ENCODE measurements at places on chromosomes 3 and 15.

DNA sequence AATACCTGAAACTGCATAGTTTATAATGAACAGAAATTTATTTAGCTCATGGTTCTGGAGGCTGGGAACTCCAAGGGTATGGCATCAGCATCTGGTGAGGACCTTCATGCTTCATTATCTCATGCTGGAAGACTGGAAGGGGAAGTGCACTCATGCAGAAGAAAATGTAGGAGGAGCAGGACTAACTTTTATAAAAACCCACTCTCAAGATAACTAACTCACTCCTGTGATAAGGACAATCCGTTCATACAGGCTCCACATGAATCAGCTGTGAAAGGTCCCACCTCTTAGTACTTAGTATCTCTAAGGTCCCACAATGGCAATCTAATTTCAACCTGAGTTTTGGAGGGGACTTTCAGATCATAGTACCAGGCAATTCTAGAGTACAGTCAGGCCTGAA, 33.6 kb upstream of the APH1B start:
- peak; percentile 53 for DNase-seq

DNA sequence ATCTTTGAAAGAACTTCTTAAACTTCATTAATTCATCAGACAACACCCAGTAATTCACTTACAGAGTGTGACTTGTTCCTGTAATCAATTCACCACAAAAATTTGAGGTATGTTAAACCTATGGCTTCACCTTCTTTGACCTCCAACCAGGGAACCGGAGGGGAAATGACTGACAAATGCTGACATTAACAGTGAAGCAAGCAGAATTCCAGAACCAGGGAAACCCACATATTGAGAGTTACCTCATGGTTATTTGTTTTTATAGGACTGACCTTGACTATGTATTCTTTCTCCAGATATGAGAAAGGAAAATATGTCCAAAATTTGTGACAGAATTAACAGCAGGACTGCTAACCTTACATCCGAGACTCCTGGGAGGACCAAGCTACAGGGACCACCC, 2.7 kb downstream of the P3H2 start:
- DNase-seq, result no peak

DNA sequence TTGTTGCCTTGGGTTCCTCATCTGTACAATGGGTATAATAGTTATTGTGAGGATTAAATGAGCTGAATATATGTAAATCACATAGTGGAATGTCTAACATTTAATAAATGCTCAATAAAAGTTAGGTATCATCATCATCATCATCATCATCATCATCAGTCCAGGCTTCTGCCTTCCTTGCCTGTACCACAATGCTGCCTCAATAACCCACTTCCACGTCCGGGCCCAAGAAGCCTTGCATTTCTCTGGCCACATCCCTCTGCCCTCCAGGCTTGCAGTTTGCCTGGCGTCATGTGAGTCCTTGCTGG, 137.4 kb downstream of the THSD4 start:
- no peak for DNase-seq

DNA sequence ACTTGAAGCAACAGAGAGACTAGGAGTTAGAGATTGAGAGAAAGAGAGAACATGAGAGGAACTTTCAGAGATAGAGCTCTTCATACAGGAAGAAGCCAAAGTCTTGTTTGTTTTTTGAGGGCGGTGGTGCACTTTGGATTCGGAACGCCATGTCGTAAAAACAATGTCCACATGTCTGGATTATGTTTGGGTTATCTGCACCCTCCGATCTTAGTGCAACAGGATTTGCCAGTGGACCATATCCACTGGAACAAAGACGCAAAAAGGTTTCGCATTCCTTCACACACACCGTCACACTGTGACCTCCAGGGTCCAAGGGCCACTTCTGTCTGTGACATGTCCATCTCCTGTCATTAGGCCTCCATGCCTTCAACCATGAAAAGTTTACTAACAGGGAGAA, 141.8 kb upstream of the ATP11B start:
- no peak for DNase-seq

DNA sequence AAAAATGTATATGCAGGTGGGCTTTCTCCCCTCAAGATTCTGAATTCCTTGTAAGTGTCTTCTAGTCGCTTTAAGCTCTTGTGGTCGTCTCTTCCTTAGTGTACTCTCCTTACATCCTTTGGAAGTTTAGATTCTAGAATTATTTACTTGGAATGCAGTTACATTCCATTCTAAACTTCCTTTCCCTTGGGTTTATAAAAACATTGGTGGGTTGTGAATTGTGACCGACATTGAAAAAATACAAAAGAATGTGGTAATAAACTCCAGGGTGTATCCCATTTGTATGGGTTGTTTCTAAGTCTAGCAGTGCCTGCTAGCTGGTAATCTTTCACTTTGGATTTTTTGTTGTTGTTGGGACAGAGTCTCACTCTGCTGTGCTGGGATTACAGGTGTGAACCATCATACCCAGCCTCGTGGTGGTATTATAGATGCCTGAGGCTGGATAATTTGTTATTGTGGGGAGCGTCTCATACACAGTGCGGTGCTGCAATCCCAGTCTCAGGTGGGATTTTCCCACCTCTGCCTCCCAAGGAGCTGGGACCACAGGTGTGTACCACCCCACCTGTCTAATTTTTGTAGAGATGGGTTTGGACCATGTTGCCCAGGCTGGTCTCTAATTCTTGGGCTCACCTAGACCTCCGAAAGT, 9.1 kb downstream of the CHD2 start:
- no peak for DNase-seq

GRCh38 chr3:67388738-67389137, 265.7 kb downstream of the SUCLG2 start:
- DNase-seq, result no peak

- no peak for DNase-seq
Measured at GRCh38 chr3:8455526-8456411, 45.9 kb upstream of the LMCD1 start.

GRCh38 chr15:74406992-74407705, 26.6 kb downstream of the SEMA7A start:
- no peak for DNase-seq
